ENCODE measurements at places on chromosomes 6 and 20. TPM values are rescaled to one million over a fixed set of nuclear protein-coding genes. Genes with fewer than 3 reads are reported as not detected.

GRCh38 chr20:4017051-4017712 is 1.8 kb upstream of the RNF24 start:
- no peaks in the 10 kb centered on the region for H3K36me3 ChIP-seq
- H3K4me1 ChIP-seq = peaks cover 3% of the 10 kb centered on the region
- no peak overlapping the region for H3K4me3 ChIP-seq
- no peaks in the 10 kb centered on the region for H3K27me3 ChIP-seq
- no peak overlapping the region for H3K27ac ChIP-seq

DNA sequence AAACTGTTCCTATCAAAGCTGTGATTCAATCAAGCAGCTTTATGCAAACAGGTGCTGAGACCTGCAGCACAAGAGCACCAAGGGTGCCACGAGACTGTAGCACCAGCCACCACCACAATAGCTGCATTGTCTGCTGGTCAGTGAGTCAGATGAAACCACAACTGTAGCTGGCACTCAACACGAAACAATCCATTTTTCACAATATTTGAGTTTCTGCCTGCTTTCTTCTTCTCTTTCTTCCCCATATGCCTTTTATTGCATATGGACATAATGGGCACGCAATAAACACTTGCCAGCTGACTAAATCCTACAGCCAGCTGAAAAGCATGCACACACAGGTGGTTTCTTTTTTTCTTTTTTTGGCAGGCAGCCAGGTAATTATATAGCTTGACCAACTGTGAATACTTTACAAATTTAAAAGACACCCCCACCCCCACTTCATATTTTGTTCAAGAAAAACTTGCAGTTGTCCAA is 16.6 kb downstream of the SLC2A12 start:
- no peak overlapping the region for H3K27ac ChIP-seq
- peaks cover 2% of the 10 kb centered on the region for H3K4me1 ChIP-seq
- H3K27me3 ChIP-seq = no peaks in the 10 kb centered on the region
- peak; percentile 36 for DNase-seq

The MBOAT1 gene
- 2.3 TPM for polyA plus RNA-seq

The VSX1 gene
- polyA plus RNA-seq = not detected

The CD2AP gene
- polyA plus RNA-seq = 14.2 TPM

The KCNK16 gene
- not detected for polyA plus RNA-seq

- H3K36me3 ChIP-seq = peaks cover 19% of the 10 kb centered on the region
- no peak overlapping the region for H3K4me3 ChIP-seq
- H3K27me3 ChIP-seq = no peaks in the 10 kb centered on the region
- no peak for DNase-seq
- no peak overlapping the region for H3K27ac ChIP-seq
- H3K4me1 ChIP-seq = peaks cover 6% of the 10 kb centered on the region
Measured at GRCh38 chr6:31881136-31881859, 2.5 kb upstream of the SLC44A4 start.

DNA sequence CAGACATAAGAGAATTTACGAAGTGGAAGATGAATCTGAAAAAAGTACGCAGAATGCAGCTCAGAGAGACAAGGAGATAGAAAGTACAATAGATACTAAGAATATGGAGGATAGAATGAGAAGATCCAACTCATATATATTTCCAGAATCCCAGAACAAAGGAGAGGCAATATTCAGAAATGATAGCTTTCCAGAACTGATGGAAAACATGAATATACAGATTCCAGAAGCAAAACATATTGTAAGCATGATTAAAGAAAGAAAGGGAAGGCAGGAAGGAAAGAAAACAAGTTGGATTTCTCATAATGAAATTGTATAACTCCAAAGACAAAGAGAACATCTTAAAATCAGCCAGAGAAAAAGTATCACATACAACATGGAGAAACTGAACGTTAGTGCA is 22.9 kb downstream of the GFRA4 start:
- no peak overlapping the region for H3K27ac ChIP-seq
- H3K4me3 ChIP-seq = no peak overlapping the region
- H3K4me1 ChIP-seq = no peaks in the 10 kb centered on the region
- no peaks in the 10 kb centered on the region for H3K27me3 ChIP-seq
- peaks cover 13% of the 10 kb centered on the region for H3K36me3 ChIP-seq
